ENCODE measurements at places on chromosomes 7 and 10.

- no peak for DNase-seq
Observed at GRCh38 chr10:23202779-23203178, 10.7 kb downstream of the PTF1A start.

DNA sequence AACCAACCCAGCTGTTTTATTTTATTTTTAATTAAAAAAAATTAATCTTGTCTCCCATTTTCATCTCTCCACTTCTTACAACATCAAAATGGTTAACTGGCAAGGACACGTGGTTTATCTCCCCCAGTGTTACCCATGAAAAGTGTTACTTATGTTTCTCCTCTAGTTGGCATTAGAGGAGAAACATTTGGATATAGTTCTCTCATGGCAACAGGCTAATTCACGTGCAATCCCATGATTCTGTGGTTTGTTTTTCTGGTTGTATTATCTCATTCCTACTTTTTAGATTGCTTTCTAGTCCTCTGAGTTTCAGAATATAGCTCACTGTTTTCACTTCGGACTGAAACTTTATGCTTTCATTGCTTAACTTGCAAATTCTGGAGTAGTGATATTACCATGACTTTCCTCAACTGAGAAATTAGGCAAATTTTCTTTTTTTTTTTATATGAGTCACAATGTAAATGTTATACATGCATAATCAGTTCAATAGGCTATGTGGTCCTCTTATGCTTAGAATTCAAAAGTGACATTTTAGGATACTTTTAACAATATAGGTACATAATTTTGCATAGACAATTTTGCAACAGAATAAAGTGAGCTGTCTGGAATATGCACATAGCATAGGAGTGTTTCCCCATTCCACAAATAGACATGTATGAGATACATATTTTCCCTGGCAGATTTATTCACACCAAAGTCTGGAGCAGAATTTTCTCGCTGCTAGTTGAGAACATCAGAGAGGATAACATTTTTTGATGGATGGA is 43.0 kb downstream of the LHFPL3 start:
- no peak for DNase-seq

- no peak for DNase-seq
Observed at GRCh38 chr10:47378183-47378510, 5.9 kb downstream of the ZNF488 start.

- DNase-seq, result peak; percentile 42
Observed at GRCh38 chr7:20598459-20599309, 16.8 kb upstream of the ABCB5 start.

DNA sequence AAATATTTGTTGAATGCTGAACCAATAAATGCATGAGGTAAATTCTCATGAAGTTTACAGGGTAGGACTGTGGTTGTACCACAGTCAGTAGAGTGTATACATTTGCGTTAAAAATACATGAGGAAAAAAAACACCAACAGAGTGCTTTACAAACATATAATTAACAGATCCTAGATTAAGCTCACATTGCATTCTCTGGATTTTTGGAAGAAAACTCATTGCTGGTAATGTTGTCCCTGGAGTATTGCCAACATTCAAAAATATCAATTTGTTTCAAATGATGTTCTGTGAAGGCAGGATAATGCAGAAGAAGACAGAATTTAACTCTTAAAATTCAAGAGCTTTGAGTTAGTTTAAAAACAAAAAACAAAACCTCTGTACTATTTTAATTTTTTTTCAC is 95.5 kb downstream of the MBL2 start:
- no peak for DNase-seq

- no peak for DNase-seq
Observed at GRCh38 chr10:113491967-113492565, 60.8 kb upstream of the HABP2 start.

- DNase-seq, result peak; percentile 31
Observed at GRCh38 chr7:22726907-22727713, at the start of gene IL6. IL6 (plus strand) TSS chr7:22727200; CDS start chr7:22727263, 63 bp downstream.
